Fibroblast of lung (primary cell): ENCODE measurements at places on chromosomes 7 and 10.

DNA sequence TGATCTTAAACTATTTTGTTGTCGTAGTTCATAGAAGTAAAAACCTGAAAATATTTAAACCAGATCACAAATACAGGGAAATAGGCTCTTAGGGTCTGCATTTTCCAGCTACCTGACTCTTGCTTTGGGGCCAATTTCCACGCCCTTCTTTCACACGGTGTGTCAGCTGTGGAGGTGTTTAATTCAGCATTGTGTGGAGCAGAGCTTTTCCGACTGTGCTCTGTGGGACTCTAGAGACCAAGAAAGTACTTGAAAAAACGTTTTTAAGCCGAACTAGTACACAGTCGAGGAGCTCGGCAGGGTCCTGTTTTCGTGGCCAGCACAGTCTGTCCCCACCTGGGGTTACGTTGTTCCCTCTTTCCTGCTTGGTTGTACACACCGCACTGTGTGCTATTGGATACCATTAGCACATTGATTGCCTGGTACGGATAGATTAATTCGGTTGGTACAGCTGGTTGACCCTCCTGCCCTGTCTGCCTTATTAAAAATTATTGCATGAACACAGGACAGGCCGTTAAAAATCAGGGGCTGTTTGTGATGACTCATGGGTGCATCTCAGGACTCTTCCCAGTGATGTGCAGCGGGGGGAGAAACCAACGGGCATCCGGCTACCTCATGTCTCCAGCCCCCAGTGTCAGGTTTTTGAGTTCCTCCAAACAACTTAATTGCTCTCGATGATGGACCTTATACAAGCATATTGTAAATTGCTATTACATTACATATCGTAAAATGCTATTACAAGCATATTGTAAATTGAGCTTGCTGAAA lies 80.7 kb upstream of the BTBD16 start:
- no peak for DNase-seq

DNA sequence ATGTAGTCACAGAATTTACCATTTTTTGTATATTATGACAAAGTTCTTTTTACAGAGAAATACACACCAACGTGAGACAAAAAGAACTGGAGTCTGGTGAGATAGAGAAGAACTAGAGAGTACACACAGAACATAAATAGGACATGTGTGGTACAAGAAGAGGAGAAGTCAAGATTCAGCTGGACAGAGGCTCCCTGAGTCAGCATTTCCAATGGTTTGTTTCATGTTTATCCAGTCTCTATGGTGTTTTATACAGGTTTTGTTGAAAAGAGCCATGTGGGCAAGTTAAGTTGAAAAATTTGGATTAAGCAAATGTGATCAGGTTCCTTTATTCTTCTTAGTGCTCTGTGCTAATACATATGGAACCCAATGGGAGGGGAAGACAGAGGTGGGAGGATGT lies 105.5 kb upstream of the AKR1E2 start:
- no peak for DNase-seq

GRCh38 chr10:114167985-114168384 lies 6.0 kb downstream of the CCDC186 start:
- DNase-seq: no peak

- no peak for DNase-seq
Measured at GRCh38 chr7:99504281-99504602, 220 bp upstream of the ZKSCAN5 start.

- DNase-seq: no peak
Measured at GRCh38 chr10:77647543-77648293, 10.1 kb upstream of the KCNMA1 start.

DNA sequence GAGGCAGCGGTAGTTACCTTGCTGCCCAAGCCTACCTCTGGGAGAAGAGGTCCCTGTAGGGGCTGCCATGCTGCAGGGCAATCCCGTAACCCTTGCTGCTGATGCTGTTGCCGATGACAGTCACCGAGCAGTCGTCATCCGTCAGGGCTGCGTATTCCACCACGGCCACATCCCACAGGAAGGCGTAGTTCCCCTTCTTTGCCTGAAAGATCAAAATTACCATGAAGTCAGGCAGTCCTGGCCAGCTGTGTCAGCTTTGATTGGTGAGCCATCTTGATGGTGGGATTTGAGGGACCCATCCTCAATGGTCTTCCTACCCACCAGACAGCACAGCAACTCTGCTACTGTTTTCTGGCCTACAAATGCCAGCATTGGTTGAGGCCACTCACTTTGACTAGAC lies 746.8 kb downstream of the GRID1 start:
- DNase-seq: no peak

DNA sequence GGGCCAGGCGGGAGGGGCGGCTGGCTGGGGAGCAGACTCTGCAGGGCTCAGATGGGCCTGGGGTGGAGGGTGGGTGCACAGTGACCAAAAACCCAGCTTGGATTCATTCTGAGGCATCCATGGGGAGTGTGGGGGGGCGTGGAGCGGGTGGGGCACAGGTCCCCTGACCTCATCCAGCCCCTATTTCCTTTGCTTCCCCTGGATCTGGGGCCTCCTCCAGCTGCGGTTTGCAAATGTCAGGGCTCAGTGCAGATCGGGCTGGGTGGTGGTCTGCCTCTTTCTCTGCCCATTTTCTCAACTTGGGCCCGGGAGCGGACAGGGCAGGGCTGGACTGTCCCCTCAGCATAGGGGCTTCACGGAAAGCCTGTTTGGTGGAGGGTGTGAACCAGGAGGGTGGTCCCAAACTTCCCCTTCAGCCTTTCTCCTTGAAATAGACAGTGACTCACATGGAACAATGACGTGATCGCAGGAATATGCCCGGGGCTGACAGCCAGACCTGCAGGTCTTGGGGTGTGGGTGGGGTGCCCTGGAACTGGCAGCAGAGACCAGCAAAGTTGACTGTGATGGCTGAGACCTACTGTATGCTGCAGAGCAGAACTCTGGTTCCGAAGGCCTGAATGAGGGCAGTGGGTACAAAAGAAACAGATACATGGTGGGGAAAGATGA lies 72.9 kb upstream of the PODXL start:
- DNase-seq: peak; percentile 38

DNA sequence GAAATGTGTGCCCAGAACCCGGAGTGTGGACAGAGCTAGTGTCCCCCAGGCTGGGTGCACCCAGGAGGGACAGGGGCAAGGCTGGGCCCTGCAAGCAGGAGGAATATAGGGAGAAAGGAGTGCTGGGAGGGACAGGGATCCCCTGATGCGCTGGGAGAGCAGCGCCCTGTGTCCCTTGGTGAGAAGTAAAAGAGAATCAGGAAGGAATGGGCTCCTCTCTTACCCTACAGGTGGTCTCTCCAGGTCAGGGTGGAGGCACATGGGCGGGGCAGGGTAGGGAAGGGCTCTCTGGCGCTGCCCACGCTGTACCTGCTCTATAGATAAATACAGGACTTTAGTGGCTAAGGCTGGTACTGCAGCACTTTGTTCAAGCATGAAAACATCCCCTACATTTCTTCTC lies 753.8 kb downstream of the GRID1 start:
- DNase-seq: no peak

- peak; percentile 58 for DNase-seq
Measured at GRCh38 chr10:114103284-114103683, 59.6 kb downstream of the ADRB1 start.
